ENCODE measurements at places on chromosomes 6 and 20. TPM values are rescaled to one million over a fixed set of nuclear protein-coding genes. Genes with fewer than 3 reads are reported as not detected.
A peak's percentile ranks its signal among the peaks of the same experiment; 100 is the strongest.

DNA sequence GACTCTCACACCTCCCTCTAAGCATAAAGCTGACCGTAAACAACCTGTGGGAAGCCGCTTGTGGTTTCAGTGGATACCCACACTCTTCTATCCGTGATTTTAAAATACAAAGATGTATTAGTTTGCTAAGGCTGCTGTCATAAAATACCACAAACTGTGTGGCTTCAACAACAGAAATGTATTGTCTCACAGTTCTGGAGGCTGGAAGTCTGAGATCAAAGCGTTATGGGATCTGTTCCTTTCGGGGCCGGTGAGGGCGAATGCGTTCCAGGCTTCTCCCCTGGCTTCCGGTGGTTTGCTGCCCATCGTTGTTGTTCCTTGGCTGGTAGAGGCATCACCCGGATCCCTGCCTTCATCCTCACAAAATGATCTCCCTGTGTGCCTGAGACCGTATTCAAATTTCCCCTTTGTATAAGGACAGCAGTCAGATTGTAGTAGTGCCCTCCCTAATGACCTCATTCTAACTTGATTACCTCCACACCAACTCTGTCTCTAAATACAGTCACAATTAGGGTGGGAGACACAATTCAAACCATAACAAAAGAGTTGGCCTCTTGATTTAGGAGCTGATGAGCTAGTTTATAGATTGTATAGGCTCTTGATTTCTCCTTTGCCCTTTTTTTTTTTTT, 210.6 kb upstream of the SOX4 start:
- no peaks in the 10 kb centered on the region for H3K27me3 ChIP-seq
- H3K4me3 ChIP-seq: no peak overlapping the region
- DNase-seq: no peak
- H3K36me3 ChIP-seq: no peaks in the 10 kb centered on the region

- H3K4me1 ChIP-seq: no peaks in the 10 kb centered on the region
- no peak overlapping the region for H3K27ac ChIP-seq
- no peaks in the 10 kb centered on the region for H3K36me3 ChIP-seq
Measured at GRCh38 chr6:5752391-5752680, 254.4 kb downstream of the NRN1 start.

DNA sequence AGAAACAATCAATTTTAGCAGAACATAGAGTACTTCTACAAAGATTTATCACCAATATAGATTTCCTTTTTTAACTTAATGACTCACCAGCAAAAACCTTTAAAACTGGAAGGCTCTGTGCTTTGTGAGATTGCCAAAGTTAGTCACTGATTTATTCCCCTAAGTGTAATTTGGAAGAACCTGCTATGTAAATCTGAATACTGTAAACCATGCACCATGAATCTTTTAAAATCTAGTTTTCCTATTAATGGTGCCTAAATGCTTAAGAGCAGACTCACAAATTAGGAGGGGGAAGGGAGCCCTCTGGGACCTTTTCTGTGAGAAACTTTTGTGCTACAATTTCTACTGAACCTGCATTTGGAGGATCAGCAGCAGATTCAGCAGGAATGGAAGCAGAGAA, 57.8 kb upstream of the PNRC1 start:
- H3K36me3 ChIP-seq: no peaks in the 10 kb centered on the region
- H3K27ac ChIP-seq: no peak overlapping the region
- DNase-seq: no peak
- no peaks in the 10 kb centered on the region for H3K27me3 ChIP-seq
- H3K4me3 ChIP-seq: no peak overlapping the region
- no peaks in the 10 kb centered on the region for H3K4me1 ChIP-seq

DNA sequence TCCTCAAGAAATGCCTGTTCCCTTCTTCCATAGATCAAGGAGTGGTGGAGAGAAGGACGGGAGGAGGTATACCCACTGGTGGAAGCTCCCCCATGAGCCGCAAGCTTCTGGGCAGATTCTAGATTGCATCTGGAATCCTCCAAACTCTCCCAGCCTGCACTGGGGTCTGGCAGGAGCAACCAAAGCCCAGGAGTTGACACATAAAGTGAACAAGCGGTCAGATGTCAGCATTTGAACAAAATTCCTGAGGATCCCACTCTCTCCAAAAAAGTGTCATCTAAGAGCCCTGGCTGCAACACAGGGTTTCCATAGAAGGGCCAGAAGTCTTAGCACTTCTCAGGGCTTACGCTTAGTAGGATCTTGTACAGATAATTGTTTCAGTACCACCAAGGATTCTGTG, 88.2 kb downstream of the KCNB1 start:
- peaks cover 5% of the 10 kb centered on the region for H3K27me3 ChIP-seq
- H3K27ac ChIP-seq: peak overlapping the region; percentile 1
- no peaks in the 10 kb centered on the region for H3K36me3 ChIP-seq
- H3K4me1 ChIP-seq: no peaks in the 10 kb centered on the region
- no peak for DNase-seq

DNA sequence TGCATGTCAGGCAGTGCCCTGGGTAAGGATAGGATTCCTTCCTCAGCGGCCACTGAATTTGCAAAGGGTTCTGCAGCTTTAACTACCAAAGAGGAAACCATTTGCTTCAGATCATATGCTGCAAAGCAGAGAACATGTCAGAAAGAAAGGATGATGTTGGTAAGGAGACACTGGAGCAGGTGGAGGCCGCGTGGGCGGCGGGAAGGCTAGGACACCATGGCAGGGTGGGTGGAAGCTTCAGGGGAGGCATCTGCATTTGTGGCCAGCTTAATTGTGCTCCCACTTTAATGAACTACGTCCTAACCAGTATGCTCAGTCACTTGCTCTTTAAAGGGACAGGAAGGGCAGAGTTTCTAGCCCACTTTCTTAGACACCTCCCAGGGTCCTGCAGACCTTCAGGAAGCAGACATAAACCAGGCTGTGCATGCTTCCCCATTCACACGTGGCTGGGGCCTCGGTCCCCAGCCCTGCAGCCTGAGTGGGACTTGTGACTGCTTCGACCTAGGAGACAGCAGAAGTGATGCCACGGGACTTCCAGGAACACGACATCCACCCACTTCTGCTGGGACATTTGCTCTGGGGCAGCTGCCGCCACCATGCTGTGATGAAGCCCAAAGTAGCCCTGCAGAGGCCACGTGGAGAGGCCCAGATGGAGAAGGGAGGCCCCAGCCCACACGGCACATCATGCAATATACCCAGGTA, 76.1 kb downstream of the GINS1 start:
- no peak overlapping the region for H3K27ac ChIP-seq
- no peak overlapping the region for H3K4me3 ChIP-seq
- peaks cover 53% of the 10 kb centered on the region for H3K36me3 ChIP-seq
- DNase-seq: no peak
- H3K4me1 ChIP-seq: no peaks in the 10 kb centered on the region

- no peak overlapping the region for H3K27ac ChIP-seq
- DNase-seq: no peak
- no peaks in the 10 kb centered on the region for H3K4me1 ChIP-seq
- H3K27me3 ChIP-seq: no peaks in the 10 kb centered on the region
- no peak overlapping the region for H3K4me3 ChIP-seq
- no peaks in the 10 kb centered on the region for H3K36me3 ChIP-seq
Measured at GRCh38 chr20:12699374-12700228, 309.2 kb upstream of the SPTLC3 start.

GRCh38 chr20:63346131-63347080, 14.7 kb downstream of the CHRNA4 start:
- H3K27ac ChIP-seq: no peak overlapping the region
- no peak overlapping the region for H3K4me3 ChIP-seq
- H3K36me3 ChIP-seq: no peaks in the 10 kb centered on the region
- peaks cover 12% of the 10 kb centered on the region for H3K4me1 ChIP-seq
- DNase-seq: peak; percentile 31

GRCh38 chr6:43221046-43221972, 8.0 kb downstream of the DNPH1 start:
- H3K27ac ChIP-seq: no peak overlapping the region
- no peak overlapping the region for H3K4me3 ChIP-seq
- no peak for DNase-seq

DNA sequence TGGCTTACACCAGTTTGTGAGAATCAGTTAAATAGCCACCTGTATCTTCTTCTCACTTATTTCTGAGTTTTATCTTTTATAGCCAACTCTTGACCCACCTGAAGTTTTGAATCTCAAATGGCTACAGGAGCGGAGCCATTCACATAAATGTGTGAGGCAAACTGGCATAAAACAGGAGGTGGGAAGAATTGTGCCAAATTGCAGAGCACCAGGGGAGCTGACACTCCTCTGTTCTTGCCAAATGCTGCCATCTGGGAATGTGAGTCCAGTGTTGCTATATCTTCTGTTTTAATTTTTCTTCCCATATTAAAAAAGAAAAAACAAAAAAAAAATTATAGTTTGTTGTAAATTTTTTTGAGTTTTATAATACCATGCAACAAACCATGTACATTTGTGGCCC, 17.0 kb upstream of the RNF146 start:
- H3K4me3 ChIP-seq: no peak overlapping the region
- no peaks in the 10 kb centered on the region for H3K36me3 ChIP-seq
- no peaks in the 10 kb centered on the region for H3K4me1 ChIP-seq
- DNase-seq: no peak
- no peak overlapping the region for H3K27ac ChIP-seq
- H3K27me3 ChIP-seq: no peaks in the 10 kb centered on the region

GRCh38 chr20:33880396-33880795, 69.2 kb downstream of the CHMP4B start:
- no peak overlapping the region for H3K4me3 ChIP-seq
- no peak for DNase-seq
- H3K4me1 ChIP-seq: no peaks in the 10 kb centered on the region
- no peak overlapping the region for H3K27ac ChIP-seq

APCDD1L gene
- 0.09 TPM for polyA plus RNA-seq

HLA-DQB1 gene
- 23.7 TPM for polyA plus RNA-seq

DHX35 gene
- polyA plus RNA-seq: 11.6 TPM

TNNC2 gene
- polyA plus RNA-seq: 10.9 TPM

MYL9 gene
- 537 TPM for polyA plus RNA-seq

ENPP5 gene
- polyA plus RNA-seq: 4.7 TPM
